Activated CD4-positive, alpha-beta memory T cell treated with anti-CD3 and anti-CD28 coated beads for 36 hours (primary cell): ENCODE measurements at places on chromosomes 7 and 10. TPM values are rescaled to one million over a fixed set of nuclear protein-coding genes. Genes with fewer than 3 reads are reported as not detected.

Gene PSMA2
- 196 TPM for total RNA-seq

Gene PAPOLB
- not detected for total RNA-seq

Gene MLXIPL
- not detected for total RNA-seq

Gene TRA2A
- total RNA-seq: 77.8 TPM

Gene KCNIP2
- 1.8 TPM for total RNA-seq

Gene C7orf57
- 0.71 TPM for total RNA-seq

Gene CPXM2
- not detected for total RNA-seq

Gene TRUB1
- total RNA-seq: 13.4 TPM

Gene SCRN1
- total RNA-seq: 1.6 TPM

Gene CYP3A4
- total RNA-seq: not detected

Gene ASB15
- not detected for total RNA-seq

Gene PTPN20
- 1.5 TPM for total RNA-seq

Gene ANKRD30A
- not detected for total RNA-seq

Gene CPVL
- total RNA-seq: not detected

Gene PROSER2
- 0.31 TPM for total RNA-seq

Gene VSTM2A
- not detected for total RNA-seq

Gene SVIL
- total RNA-seq: 12.0 TPM

Gene PNLIP
- total RNA-seq: not detected

Gene NKX1-2
- total RNA-seq: not detected

Gene CALML3
- total RNA-seq: not detected

Gene VWDE
- 3.2 TPM for total RNA-seq

Gene NPSR1
- not detected for total RNA-seq

Gene TUBAL3
- total RNA-seq: not detected

Gene TACC2
- total RNA-seq: not detected
